SJCRH30 (cell line): ENCODE measurements at places on chromosomes 16 and 17.

- no peak for DNase-seq
These were observed 30.5 kb downstream of the CEP295NL start for GRCh38 chr17:78872486-78872885.

DNA sequence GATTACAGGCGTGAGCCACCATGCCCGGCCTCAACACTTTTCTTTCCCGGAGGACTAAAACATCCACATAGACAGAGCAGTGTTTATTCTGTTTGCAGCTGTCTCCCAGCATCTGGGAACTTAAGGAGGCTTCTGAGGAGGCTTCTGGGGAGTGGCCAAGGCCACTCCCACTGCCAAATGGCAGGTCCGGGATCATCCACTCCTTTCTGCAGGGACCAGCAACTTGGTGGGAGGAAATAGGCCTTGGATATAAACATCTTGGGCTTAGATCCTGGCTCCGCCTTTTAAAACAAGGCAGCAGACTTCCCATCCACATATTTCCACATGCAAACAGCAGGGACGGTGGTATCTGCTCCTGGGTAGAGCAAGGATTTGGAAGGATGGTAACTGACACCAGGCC, 14.1 kb upstream of the SPATA32 start:
- DNase-seq: peak; percentile 83

DNA sequence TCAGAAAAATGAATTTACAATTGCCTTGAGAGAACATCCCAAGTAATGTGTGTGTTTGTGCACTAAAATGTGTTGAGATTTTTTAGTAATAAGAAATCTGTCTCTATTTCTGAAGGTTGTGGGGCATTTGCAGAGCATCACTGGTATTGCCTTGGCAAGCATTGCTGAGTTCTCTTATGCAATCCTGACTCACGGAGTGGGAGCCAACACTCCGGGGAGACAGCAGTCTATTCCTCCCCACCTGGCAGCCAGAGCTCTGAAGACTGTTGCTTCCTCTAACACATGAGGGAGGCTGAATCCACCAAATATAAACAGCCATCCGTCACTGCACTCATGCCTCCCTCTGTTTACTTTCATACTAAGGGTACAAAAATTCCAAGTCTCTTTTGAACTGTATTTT, 10.6 kb downstream of the CNTD1 start:
- no peak for DNase-seq

- no peak for DNase-seq
These were observed 132.0 kb downstream of the NLK start for GRCh38 chr17:28174352-28175046.

GRCh38 chr17:43655693-43656255, 5.9 kb downstream of the MEOX1 start:
- no peak for DNase-seq

DNA sequence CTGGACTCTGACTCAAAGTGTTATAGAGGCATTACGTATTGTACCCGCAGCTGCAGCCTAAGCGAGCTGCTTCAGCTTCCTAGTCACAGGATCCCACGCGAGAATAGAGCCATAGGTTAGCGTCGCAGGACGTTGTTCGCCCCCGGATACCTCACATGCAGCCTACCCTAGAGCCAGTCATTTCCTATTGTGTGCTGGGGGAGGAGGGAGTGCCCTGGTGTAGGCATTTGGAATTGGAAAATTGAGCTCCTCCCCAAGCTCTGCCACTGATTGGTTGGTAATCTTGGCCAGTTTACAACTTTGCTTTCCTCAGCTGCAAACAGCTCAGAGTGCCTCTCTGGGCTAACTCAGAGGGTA, 530 bp downstream of the NAA60 start:
- peak; percentile 41 for DNase-seq

GRCh38 chr16:55701442-55702319, 45.9 kb downstream of the SLC6A2 start:
- DNase-seq: peak; percentile 69

DNA sequence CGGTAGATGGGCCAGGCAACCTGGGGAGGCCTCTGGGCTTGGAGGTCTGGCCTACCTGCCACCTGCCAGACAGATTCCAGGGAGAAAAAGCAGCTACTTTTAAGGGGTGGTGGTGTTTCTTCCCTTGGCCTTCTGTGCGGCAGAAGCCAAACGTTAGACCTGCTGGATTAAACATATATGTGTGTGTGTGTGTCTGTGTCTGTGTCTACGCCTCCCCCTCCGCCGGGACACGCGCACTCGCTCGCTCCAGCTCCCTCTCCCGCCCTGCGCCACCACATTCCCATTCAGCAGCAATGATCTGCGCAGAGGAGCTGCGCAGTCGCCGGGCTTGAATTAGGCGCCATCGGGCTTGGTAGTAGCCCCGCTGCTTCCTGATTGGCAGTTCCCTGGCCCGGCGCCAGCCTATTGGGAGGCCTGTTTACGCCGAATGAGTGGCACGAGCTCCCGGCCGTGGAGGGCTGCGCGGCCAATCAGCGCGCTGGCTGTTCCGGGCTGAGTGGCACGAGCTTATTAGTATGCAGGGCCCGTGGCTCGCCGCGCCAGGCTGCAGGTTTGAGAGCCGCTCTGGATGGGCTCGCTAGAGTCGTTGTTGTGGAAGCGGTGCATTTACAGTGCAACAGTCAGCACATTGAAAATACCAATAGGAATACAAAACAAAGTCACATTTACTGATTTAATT, at the start of gene BAHCC1:
TSS of gene BAHCC1 (plus strand) at position 537 of the 679 bp plus-strand sequence. CDS start 4,283 bp downstream, outside the sequence.
- DNase-seq: peak; percentile 100

DNA sequence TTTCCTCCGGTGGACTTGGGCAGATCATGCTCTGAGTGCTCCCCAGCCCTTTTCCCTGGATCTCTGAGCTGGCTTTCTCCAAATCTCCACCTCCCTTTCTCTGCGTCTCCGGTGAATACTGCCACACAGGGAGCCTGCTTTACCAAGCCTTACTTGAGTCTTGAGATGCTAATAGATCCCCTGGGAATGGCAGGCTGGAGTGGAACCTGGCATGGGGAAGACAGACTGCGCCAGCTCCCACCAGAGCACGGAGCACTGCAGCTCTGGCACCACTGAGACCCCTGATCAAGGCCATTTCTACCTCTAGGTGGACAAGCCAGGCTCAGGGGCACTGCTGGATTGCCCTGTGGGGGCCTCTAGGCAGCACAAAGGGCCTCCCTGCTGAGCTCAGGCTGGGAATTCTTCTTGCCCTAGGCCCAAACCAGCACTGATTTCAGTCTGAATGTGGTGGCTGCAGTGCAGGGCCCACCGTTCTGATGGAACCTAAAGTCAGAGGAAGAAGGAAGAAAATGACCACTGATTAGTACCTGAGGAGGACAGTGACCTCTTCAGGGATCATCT, 74.3 kb upstream of the CRHR1 start:
- DNase-seq: no peak

- peak; percentile 84 for DNase-seq
These were observed 13.1 kb downstream of the LYRM9 start for GRCh38 chr17:27879987-27880608.

GRCh38 chr17:48244121-48244711, 136.7 kb downstream of the SNX11 start:
- no peak for DNase-seq

DNA sequence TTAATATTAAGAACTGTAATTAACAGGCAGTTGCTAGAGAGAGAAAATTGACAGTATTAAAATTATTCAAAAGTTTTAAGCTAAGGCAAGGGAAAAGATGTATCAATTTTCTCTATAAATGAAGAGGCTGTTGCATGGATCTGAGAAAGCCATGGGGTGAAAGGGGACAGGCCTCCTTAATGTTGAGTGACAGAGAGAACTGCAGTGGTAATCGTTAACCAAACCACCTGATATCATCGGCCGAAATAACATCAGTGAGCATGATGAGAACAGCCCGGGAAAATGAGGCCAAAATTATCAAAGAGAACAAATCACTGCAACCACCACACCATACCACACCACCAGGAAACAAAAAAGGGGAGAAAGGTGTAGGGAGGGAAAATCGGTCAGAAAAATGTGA, 3.6 kb downstream of the ZNF423 start:
- no peak for DNase-seq

DNA sequence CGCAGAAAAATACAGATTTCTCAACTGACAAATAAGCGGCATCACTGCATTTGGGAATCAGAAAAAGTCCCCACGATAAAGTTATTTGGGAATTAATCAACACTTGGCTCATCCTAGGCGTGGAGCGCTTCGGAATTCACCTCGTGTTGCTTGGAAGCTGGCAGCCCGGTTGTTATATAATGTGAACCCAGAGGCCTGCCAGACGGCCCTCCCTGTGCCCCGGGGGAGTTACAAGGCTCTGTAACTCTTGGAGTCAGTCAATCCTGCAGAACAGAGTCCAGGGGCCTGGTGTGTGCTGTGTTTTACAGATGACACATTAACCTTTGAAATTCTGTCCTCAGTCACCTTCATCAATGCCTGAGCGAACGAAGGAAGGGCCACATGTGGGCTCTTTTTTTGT, 111.1 kb downstream of the PITPNC1 start:
- DNase-seq: no peak

DNA sequence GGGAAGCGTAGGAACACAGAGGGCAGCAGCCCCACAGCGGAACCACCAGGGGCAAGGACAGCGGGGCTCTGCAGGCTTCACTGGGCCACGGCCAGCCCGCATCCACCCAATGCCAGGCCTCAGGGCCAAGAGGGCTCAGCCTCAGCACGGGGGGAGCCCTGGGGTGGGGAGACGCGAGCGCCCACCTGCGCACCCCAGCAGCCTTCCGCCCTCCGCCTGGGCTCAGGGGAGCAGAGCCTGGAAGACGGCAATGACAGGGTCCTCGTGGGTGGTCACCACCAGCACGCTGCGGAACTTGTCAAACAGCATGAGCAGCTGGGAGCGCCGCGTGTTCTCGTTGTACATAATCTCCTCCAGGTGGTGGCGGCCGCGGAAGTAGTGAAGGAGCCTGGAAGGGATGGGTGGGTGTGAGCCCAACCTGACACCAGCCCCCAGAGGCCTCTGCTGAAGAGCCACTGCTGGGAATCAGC, 8.5 kb downstream of the MPG start:
- peak; percentile 86 for DNase-seq

DNA sequence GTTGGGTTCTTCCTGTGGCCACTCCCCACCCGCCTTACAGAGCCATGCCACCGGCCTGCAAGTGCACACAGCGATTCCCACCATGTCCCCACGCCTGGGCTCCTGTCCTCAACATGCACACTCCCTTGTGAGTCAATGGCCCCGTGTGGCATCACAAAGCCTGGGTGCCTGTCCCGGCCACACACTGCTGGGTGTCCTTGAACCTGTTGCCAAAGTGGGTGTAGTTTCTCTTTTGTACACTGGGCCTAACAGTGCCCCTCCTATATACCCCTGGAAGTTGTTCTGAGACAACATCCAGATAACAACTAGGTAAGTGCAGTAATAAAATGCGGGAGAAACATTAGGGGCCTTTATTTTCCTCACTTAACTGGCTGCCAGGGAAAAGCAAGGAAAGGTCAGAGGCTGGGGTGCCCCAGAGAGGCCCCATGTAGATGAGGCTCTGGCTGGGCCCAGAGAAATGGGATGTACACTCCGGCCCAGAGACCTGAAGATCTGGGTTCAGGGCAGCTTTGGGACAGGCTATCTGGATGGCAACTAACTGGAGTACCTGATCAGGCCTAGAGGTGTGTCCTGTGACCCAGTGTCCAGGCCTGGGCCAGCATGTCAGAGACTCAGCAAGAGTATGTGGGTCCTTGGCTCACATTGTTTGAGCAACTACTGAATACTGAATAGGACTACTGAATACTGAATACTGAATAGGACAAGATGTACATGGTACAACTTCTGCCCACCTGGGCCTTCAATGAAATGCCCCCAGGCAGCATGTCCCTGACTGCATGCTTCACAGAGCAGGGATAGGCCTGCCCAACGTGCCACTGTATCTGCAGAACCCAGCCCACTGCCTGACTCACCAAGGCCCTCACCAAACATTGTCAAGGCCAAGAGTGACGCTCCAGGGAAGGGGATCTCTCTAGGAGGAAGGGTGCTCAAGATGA, 8.3 kb downstream of the ABCC3 start:
- no peak for DNase-seq

DNA sequence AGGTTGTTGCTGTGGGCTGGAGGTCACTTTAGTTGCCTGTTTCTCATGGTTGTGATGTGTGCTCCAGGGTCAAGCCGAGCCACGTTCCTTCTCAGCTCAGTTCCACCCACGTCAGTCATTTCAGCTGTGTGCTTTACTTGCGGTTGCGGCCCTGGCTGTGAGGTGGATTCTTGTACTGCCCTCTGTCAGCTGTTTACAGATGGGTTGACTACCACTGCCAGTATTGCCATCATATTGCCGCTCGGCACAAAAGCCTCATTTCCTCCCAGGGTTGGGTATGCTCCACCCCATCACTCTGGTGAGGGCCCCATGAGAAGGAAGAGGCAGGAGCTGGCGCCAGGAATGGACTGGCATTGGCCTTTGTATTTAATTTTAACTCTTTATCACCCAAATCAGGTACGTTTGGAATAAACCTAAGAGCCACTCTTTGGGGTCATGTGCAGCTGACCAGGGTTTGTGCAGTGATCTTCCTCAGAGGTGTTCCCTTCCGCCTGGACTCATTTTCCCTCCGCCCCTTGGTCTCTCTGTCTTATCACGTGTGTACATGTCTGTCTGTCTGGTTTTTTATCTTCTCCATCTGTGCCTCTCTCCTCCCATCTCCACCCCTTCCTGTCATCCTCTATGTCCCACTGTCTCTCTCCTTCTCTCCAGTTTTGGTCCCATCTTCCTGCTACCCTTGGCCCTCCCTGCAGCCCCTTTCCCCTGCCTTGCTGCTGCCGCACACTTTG, 25.0 kb downstream of the METTL22 start:
- no peak for DNase-seq

GRCh38 chr16:26712876-26713275, 353.9 kb upstream of the C16orf82 start:
- DNase-seq: no peak

- no peak for DNase-seq
These were observed 86.7 kb upstream of the GSE1 start for GRCh38 chr16:85526185-85526974.

DNA sequence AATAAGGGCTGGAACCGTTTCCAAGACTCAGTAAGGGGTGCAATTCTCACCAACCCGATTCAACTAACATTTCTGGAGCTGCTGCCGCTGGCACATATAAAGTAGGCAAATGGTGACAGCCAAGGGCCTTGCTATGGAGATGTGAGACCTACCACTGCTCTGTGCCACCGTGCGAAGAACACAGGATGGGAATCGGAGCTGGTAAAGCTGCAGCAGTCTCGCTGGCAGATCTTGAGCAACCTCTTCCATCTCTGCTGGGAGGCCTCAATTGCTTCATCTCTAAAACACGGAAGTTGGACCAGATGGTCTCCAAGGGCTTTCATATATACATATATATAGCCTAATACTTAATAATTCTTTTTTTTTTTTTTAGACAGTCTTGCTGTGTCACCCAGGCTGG, 128.9 kb upstream of the RCVRN start:
- no peak for DNase-seq

GRCh38 chr17:62705156-62705777, 77.8 kb downstream of the MRC2 start:
- DNase-seq: no peak

- no peak for DNase-seq
These were observed 270.6 kb downstream of the FTO start for GRCh38 chr16:53974484-53975080.

GRCh38 chr17:32943647-32944191, 15.8 kb downstream of the TMEM98 start:
- no peak for DNase-seq

- no peak for DNase-seq
These were observed 16.5 kb downstream of the SLC16A3 start for GRCh38 chr17:82245134-82246039.

GRCh38 chr16:64736857-64737256, 385.0 kb downstream of the CDH11 start:
- DNase-seq: no peak

GRCh38 chr16:4894276-4895150, 42.4 kb downstream of the PPL start:
- no peak for DNase-seq
